ENCODE measurements at places on chromosomes 5 and 9.

GRCh38 chr5:68170826-68171558 is 44.6 kb upstream of the PIK3R1 start:
- no peak for DNase-seq

- no peak for DNase-seq
These were observed 495.2 kb downstream of the GADD45G start for GRCh38 chr9:90100014-90100413.

GRCh38 chr9:69801989-69802388 is 18.6 kb upstream of the CFAP95 start:
- DNase-seq: no peak

DNA sequence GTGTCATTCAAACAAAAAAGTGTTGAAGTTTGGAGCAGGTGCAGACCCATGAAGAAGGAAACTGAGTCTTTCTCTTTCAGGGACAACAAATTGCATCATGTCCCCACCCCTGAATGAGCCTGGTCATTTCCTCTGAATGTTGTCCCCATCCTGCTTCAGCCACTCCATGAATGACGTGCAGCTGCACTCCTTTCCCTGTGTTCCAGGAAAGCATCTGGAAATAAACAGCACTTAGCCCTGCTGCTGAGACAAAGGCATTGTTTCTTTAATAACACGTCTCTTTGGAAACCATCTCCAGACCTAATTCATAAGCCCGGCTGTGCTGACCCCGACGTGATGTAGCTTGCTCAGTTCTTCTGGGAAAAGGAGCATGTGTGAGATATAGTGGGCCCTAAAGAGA is 682.3 kb downstream of the BRINP1 start:
- no peak for DNase-seq

- DNase-seq: no peak
These were observed 29.0 kb upstream of the GGTA1 start for GRCh38 chr9:121528642-121529041.

- DNase-seq: peak; percentile 55
These were observed 66.9 kb downstream of the CTSL start for GRCh38 chr9:87792831-87793288.

GRCh38 chr9:134488331-134489280 is 153.0 kb upstream of the COL5A1 start:
- DNase-seq: no peak

- no peak for DNase-seq
These were observed 204.8 kb upstream of the PIK3R1 start for GRCh38 chr5:68010740-68011139.

GRCh38 chr5:95708876-95709275 is 22.3 kb upstream of the RHOBTB3 start:
- no peak for DNase-seq

DNA sequence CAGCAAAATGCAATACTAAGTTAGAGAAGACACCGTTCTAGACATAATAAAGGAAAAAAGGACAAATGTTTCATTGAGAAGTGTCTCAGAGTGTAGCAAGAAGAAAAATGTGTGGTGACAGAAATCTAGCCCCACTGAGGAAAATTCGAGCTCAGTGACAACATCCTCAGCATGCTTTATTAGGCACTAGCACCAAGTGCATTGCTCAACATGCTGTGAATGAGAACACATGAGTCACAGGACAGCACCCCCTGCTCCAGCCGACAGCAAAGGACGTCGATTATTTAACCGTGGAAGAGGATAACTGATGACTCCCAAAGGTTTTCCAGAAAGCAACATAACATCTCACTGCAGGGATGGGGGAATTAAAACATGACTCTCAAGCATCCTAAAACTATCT is 182.7 kb downstream of the GNAQ start:
- no peak for DNase-seq

DNA sequence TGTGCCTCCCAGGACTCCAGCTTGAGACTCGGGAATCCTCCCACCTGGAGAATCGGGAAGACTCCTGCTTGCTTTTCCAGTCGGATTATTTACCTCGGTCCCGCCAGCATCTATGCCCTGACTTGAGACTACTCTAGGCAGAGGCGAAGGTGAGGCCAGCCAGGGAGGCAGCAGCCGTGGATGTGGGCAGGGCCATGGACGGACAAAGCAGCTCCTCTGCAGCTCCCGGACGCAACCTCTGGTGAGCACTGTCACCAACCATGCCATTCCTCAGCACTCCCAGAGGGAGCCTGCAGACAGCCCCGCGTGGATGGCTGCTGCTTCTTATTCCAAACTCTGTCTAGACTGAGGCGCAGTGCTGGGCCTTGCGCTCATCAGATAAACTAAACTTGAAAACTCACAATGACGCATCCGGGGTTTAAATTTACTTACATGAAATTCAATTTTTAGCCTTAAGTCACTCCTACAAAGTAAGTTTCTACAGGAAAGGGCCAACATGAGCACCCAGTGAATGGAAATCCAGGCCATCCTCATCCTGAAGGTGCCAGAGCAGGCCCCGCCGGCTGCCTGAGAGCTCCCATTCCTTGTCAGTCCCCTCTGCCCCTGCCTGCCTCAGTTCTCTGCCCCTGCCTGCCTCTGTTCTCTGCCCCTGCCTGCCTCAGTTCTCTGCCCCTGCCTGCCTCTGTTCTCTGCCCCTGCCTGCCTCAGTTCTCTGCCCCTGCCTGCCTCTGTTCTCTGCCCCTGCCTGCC is 17.8 kb downstream of the MED10 start:
- DNase-seq: no peak

DNA sequence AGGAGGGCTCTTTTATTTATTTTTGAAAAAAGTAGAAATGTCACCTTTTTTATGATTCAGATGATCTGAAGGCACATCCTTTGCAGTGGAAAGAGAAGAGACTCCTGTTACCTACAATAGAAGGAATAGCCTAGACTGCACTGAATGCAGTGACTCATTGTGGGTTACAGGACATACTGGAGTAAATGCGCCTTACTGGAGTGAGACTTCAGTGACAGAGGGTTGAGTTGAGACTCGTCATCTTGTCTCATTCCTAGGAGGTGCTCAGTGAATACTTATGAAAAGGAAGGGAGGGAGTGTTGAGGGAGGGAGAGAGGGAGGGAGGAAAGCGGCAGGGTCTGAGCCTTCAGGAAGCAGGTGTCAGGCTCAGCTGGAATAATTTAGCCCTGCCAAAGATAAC is 25.2 kb downstream of the ANKRA2 start:
- no peak for DNase-seq

DNA sequence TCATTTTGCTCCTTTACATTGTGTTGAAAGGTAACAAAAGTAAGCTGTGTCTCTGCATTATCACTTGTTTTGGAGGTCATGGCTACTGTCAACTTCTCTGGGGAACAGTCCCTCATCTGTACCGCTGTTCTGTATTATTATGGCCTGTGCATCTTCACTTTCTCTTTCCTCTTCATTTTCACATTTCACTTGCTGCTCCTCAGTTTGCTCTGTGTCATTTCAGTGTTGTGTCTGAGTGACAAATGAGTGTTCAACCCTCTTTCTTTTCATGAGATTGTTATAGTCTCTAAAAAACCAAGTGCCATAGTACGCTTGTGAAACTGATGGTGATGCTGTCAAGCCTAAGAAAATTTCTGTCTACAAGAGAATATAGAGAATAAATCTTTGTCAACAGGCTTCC is 122.0 kb upstream of the FER start:
- no peak for DNase-seq

DNA sequence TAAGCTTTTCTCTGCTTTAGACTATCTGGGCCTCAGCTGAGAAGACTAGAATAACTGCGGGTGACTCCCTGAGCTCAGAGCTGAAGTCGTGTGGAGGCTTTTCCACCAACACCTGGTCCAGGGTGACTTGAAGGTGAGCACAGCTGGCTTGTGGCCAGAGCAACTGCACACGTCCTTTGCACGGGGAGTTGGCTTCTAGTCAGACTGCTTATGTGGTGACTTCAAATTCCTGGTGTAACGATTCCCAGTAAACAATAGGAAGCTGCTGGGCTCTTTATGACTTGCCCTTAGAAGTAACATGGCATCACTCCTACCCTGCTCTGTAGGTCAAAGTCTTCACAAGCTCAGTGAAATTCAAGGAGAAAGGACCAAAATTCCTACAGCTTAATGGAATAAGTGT is 800.6 kb upstream of the CDH6 start:
- DNase-seq: no peak

GRCh38 chr9:36102742-36103495 is 33.6 kb upstream of the GLIPR2 start:
- peak; percentile 82 for DNase-seq

DNA sequence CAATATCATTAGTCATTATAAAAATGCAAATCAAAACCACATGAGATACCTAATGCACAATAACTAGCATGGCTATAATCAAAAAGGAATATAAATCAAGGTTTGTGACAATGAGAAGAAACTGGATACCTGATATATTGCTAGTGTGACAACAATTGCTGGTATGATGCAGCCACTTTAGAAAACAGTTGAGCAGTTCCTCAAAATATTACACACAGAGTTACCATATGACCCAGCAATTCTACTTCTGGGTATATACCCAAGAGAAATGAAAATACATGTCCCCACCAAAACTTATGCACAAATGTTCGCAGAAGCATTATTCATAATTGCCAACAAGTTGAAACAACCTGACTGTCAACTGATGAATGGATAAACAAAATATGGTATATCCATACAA is 339.7 kb upstream of the POU5F2 start:
- no peak for DNase-seq

DNA sequence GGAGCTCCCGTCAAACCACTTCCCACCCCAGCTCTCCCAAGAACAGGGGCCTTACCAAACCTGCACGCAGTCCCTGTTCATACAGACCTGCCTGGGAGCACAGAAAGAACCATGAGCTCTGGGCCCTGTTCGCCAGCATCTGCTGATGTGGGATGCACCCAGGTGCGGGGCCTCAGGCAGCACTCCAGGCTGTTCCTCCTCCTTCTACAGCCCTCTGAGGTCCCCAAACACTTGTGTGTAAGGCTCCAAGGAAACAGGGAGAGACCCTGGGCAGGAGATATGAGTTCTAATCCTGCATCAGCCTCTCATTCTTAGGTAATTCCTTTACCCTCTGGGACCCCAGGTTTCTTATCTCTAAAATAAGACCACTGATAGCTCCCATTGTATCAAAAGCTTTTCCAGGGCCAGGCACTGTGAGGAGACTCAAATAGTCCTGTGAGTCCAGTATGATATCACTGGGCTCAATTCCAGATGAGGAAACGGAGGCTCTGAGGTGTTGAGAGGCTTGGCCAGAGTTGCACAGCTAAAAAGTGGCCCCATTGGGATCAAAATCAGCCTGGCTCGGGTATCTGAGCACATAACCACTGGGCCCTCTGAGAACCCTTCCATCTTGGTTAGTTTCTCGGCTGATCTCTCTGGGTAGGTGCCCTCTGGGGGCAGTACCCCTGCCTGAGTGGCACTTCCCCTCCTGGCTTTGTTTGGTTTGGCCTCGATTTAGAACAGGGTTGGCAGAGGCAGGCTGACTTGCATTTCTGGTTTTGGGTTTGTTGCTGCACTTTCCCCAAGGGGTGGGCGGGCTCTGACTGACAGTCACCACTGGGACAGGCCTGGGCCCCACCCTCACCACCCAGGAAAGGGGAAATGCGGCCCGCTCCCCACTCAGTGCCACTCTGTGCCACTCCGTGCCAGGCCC is 116.8 kb downstream of the RGS3 start:
- DNase-seq: peak; percentile 70

DNA sequence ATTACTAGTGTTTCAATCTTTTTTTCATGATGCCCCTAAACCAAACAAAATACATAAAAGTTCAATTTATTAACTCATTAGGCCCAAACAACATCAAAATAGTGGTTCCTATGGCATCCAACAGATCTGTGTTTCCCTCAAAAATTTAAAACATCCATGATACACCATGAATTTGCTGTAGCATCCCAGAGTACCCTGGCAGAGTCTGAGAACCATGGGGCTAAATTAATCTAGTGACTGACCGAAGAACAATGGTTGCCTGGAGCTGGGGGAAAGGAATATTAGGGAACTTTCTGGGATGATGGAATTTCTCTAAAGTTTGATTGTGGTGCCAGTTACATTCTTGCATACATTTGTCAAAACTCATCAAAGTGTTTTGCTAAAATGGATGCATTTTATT is 79.5 kb upstream of the TRIO start:
- no peak for DNase-seq

- no peak for DNase-seq
These were observed 105.9 kb downstream of the KCNN2 start for GRCh38 chr5:114467729-114468128.

- DNase-seq: no peak
These were observed 236.2 kb downstream of the IRX2 start for GRCh38 chr5:2515180-2515764.

DNA sequence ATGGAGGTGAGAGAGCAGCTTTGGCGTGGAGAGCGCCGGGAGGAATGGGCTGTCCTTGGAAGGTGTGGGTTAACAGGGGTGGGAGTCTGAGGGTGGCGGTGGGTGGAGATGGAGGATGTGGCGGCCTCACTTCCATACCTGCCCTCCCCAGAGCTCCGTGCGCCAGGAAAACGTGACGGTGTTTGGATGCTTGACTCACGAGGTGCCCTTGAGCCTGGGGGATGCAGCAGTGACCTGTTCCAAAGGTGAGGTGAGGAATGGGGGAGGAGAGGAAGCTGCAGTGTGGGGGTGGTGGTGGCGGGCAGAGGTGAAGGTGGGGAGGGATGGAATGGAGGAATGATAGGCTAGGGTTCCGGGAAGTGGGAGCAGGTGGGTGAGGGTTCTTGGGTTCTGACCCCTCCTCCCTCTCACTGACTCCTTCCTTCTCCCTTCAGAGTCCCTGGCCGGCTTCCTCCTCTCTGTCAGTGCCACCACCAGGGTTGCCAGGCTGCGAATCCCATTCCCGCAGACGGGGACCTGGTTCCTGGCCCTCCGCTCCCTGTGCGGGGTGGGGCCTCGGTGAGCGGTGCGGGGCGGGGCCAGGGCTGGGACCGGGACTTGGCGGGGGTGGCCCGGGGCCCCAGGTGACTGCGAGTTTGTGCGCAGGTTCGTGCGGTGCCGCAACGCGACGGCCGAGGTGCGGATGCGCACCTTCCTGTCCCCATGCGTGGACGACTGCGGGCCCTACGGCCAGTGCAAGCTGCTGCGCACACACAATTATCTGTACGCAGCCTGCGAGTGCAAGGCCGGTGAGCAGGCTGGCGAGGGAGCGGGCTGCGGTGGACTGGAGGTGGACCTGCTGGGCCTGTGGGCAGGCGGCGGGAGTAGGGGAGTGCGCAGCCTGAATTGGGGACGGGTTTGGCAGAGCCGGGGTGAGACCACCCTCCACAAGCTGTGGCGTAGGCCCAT is 17.1 kb downstream of the TMEM8B start:
- no peak for DNase-seq
